ENCODE measurements at places on chromosomes 16 and 17.

- DNase-seq, result no peak
Measured at GRCh38 chr16:79602628-79603014, 2.1 kb upstream of the MAF start.

DNA sequence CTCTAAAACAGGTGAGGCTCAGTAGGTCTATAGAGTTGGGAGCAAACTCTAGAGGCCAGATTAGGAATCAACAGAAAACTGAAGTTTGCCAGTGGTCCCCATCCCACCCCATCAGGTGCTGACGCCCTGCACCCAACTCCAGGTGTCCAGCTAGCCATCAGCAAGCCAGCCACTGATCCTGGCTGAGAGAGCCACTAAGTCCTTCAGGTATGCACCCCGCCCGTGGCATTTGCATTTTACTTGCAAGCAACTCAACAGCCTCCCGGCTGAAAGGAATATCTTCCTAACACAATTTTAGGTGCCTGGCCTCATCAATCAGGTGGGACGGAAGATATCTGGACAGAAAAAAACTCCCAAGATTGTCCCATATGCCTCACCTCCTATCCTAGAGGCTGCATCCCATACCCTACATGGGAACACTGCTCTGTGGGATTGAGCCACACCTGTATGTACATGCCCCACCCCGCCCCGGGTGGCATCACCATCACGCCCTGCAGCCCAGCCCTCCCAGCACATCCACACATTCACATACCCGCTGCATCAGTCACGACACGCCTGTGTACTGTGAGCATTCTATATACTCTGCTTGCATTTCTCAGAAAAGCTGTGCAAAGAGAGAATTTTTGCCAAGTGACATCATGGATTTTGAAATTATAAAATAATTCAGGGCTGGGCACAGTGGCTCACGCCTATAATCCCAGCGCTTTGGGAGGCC lies 8.3 kb downstream of the OTOP3 start:
- no peak for DNase-seq

DNA sequence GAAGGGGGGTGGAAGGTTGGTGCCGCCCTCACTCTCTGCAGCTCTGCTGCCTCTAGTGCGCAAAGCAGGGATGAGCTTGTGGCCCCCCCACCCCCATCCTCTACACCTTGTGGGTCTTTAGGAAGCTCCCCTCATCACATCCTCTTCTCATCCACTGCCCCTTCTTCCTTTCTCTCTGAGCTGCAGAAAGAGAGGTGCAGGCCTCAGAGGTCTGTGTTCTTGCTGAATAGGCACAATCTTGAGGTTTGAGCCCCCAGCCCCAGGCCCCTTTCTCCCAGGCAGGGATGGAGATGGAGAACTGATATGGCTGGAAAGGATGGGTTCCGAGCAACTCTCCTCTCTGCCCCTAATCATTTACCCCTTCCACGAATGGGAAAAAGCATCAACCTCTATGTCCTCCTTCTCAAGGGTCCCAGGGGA lies 2.6 kb downstream of the CACNA1G start:
- DNase-seq, result no peak

GRCh38 chr17:47693731-47694580 lies at the start of gene TBKBP1:
Gene TBKBP1, plus strand, starts transcription at chr17:47694161. Its CDS starts 1,952 bp downstream, at chr17:47696113.
- no peak for DNase-seq

- DNase-seq, result no peak
Measured at GRCh38 chr16:9334103-9334502, 242.7 kb downstream of the HAPSTR1 start.

- peak; percentile 37 for DNase-seq
Measured at GRCh38 chr16:83115491-83116232, 488.9 kb downstream of the CDH13 start.

GRCh38 chr16:66845791-66846221 lies 1.6 kb downstream of the CA7 start:
- DNase-seq, result no peak

DNA sequence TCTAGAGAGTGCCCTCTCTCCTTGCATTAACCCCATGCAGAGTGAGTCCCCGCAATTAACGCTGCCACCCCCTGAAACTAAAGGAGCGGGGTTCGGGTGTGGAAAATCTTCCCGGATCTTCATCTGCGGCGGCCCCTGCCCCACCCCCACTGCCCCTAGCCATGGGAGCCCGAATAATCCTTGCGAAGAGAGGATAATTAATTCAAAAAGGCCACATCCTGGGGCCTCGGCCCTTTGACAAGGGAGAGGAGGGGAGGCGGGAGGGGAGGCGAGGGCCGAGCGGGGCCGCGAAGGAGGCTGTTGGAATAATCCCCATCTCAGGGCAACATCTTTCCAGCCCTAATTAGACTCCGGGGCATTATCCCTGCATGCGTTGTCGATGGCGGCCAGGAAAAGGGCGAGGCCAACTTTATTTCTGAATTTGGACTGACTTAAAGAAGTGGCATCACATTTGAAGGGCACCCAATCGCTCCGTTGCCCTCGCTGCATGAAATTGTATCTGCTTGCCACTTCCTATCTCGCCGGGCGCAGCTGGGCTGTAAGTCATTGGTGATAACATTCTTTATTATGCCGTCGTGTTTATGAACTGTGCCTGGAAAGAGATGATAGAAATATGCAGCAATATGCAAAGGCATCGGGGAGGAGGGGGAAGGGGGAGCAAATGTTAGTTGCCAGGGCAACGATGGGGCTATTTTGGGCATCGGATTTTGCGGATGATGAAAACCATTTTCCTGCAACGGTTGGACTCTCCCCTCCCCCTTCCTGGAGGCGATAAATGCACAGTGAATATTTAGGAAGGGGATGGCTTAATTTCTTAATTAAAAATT lies 387.1 kb upstream of the TNRC6C start:
- DNase-seq, result peak; percentile 63

DNA sequence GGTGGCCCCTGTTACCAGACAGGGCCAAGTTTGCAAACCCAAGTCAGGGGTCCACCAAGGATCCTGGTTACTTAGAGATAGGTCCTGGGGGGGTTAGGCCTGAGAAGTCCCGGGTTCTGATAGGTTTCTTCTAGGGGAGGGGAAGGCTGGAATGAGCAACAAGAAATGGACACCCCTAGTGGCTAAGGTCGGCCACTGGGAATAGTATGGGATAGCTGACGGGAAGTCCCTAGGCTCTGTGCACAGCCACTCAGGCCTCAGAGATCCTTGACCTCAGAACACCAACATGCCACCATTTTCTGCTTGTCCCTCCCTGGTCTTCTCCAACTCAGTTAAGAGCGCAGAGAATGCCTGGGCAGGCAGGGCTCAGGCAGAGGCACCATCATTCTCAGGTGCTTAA lies 13.4 kb downstream of the TK2 start:
- DNase-seq, result no peak

GRCh38 chr17:227946-228615 lies 46.6 kb upstream of the DOC2B start:
- DNase-seq, result no peak

DNA sequence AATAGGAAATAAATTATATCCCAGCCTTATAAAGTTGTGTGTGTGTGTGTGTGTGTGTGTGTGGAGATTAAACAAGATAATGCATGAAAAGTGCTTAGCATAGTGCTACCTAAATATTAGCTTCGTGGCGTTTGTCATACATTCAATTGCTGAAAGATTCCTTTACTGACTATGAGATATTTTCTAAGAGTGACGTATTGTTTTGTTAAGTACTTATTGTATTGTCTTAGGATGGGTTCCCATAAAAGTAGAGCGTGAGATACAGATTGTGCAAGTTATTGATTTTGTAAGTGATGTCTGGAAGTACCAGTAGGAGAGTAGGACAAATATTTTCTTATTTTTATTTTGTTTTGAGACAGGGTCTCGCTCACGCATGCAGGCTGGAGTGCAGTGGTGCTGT lies 730.0 kb downstream of the CDH8 start:
- DNase-seq, result no peak

GRCh38 chr17:32575852-32576251 lies 89.1 kb downstream of the CDK5R1 start:
- DNase-seq, result peak; percentile 64

DNA sequence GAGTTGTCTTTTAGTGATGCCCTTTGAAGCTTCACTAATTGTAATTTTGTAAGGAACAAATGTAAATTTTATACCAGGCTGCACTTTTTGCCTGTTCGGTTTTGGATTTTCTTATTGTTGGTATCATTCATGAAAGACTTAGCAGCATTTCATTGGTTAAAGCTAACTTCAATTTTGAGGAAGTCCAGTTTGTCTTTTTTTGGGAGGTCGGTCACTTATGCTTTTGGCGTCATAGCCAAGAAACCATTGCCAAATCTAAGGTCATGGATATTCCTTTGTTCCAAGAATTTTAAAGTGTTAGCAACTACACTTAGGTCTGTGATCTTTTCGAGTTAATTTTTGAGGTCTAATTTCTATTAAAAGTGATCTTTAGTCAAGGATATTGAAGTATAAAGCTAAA lies 77.1 kb downstream of the PRKCA start:
- DNase-seq, result no peak

- no peak for DNase-seq
Measured at GRCh38 chr16:84413244-84414004, 45.1 kb downstream of the ATP2C2 start.

GRCh38 chr17:76134911-76135809 lies 5.9 kb downstream of the FOXJ1 start:
- DNase-seq, result no peak

- DNase-seq, result no peak
Measured at GRCh38 chr17:77354670-77355455, 214.1 kb downstream of the SEC14L1 start.

- DNase-seq, result no peak
Measured at GRCh38 chr17:80112471-80113032, 11.2 kb downstream of the GAA start.

GRCh38 chr17:73798111-73798748 lies 154.0 kb upstream of the SDK2 start:
- DNase-seq, result no peak

DNA sequence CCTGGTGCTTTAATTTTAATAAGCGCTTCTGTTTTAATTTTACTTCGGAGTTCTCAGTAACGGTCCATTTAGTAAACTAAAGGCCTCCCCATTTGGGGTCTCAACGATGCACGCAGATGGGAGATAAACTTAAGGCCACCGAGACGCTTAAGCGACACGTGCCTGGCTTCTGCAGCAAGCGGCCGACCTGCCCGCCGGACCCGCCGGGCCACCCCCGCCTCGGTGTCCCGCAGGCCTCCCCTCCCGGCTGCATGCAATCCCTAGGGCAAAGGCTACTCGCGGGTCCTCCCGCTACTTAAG lies 592 bp downstream of the GCSH start:
- no peak for DNase-seq

DNA sequence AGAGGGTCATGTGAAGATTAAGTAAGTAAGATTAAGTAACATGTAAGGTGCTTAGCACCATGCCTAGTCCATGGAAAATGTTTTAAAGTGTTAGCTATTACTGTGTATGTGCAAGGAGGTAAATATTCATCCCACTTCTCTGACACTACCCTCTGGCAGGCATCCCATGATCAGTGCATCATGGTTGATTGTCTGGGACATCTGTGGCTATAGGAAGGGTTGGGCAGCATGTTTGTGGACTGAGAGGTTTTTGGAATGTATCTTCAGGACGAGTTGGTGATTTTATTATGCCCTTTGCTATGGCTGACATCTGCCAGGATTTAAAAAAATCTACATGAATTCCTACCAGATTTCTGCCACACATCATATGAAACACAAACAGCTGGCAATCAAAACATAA lies 6.5 kb upstream of the TAOK1 start:
- no peak for DNase-seq

DNA sequence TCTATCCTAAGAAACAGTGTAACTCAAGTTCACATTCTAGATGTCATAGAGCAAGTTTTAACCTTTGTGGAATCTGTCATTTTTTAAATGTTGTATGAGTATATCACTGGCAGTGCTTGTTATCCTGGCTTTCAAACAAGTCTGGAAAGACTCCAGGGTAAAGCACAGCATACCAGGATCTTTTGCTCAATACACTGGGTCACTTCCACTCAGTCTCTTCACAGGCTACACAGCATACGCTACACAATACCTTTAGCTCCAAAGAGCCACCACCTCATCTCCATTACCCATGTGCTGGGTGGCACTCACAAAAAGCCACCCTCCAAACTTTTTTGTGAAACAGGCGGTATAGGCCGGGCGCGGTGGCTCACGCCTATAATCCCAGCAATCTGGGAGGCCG lies 69.5 kb downstream of the PARN start:
- no peak for DNase-seq

GRCh38 chr17:65407017-65407416 lies 154.4 kb downstream of the AXIN2 start:
- DNase-seq, result no peak

GRCh38 chr16:85812031-85812807 lies 12.7 kb downstream of the COX4I1 start:
- DNase-seq, result no peak

DNA sequence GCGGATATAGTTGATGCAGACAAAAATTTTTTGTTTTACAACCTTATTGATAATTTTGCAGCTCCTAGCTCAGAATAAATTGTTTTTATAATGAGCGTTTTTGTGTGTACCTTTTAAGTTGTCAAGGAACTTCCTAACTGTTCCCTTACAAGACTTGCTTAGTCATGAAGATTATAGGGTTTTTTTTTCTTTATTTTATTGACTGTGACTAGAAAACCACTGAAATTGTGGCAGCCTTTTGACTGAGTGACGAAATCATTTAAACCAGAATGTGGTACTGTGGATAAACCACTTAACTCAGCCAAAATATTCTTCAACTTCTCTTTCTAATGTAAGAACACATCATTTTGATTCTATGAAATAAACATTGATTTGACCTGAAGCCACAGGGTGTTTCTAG lies 40.8 kb upstream of the VPS4A start:
- no peak for DNase-seq

GRCh38 chr17:30969989-30970830 lies 629 bp upstream of the RNF135 start:
- DNase-seq, result no peak

- DNase-seq, result no peak
Measured at GRCh38 chr16:20242568-20243255, 84.6 kb downstream of the GP2 start.

- no peak for DNase-seq
Measured at GRCh38 chr16:49416001-49416675, 42.5 kb downstream of the C16orf78 start.

GRCh38 chr16:7722761-7723160 lies 390.1 kb downstream of the RBFOX1 start:
- no peak for DNase-seq

- no peak for DNase-seq
Measured at GRCh38 chr17:37518826-37519225, 29.1 kb downstream of the DUSP14 start.

DNA sequence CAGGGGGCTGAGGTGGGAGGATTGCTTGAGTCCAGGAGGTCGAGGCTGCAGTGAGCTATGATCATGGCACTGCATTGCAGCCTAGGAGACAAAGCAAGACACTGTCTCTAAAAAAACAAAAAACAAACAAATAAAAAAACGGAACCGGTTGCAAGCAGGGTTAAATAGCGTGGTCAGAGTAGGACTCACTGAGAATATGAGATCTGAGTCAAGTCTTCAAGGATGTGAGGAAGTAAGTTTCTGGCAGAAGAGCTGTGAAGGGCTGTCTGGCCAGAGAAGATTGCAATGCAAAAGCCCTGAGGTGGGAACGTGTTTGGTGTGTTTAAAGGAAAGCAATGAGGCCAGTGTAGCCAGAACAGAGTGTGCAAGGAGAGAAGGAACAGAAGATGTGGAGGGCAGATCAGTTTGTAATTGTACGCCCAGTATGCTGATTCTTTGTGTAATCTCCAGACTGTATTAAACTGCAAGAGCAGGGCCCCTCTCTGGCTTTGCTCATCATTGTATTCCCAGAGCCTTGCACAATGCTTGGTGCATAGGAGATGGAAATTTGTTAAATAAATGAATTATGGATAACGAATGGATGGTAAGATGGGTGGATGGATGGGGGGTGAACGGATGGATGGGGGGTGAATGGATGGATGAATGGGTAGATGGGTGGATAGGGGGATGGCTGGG lies 6.3 kb downstream of the G6PC1 start:
- no peak for DNase-seq
